ENCODE measurements at places on chromosomes 7 and 10. TPM values are rescaled to one million over a fixed set of nuclear protein-coding genes. Genes with fewer than 3 reads are reported as not detected.

The EBLN1 gene
- total RNA-seq = not detected

The DMBT1 gene
- not detected for total RNA-seq

The ST8SIA6 gene
- total RNA-seq = not detected

The MSMB gene
- not detected for total RNA-seq

The CYP3A4 gene
- total RNA-seq = not detected

The GBX1 gene
- total RNA-seq = not detected

The PLEKHA1 gene
- 78.0 TPM for total RNA-seq

The OR2A12 gene
- total RNA-seq = not detected

The CALN1 gene
- total RNA-seq = not detected

The CDK14 gene
- 3.6 TPM for total RNA-seq

The TRIM50 gene
- not detected for total RNA-seq

The ITIH2 gene
- not detected for total RNA-seq

The FAM170B gene
- not detected for total RNA-seq

The SPDYE2B gene
- not detected for total RNA-seq

The FAS gene
- 5.6 TPM for total RNA-seq

The IDI2 gene
- total RNA-seq = not detected

The WNT2 gene
- total RNA-seq = not detected

All from naive thymus-derived CD8-positive, alpha-beta T cell (primary cell).